ENCODE measurements at places on chromosomes 2 and 18.

GRCh38 chr2:138962686-138963085 is 182.5 kb upstream of the NXPH2 start:
- DNase-seq: no peak

DNA sequence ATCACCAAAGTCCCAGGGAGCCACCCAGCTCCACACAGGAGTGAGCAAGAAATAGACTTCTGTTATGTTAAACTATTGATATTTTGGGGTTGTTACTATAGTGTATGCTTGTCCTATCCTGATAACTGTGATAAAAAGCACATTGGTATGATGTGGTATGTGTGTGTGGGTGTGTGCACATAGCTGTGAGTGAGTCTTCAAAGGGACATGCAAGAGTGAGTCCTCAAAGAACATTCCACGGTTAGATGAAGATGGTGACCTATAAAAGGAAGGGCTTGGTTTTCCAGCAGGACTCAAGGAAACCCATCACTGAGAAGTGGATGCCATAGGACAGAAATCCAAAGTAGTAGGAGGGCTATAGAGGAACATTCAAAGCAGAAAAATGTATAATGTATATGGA is 342.9 kb downstream of the TSN start:
- no peak for DNase-seq

- DNase-seq: no peak
Measured at GRCh38 chr2:66318009-66318561, 116.8 kb upstream of the MEIS1 start.

DNA sequence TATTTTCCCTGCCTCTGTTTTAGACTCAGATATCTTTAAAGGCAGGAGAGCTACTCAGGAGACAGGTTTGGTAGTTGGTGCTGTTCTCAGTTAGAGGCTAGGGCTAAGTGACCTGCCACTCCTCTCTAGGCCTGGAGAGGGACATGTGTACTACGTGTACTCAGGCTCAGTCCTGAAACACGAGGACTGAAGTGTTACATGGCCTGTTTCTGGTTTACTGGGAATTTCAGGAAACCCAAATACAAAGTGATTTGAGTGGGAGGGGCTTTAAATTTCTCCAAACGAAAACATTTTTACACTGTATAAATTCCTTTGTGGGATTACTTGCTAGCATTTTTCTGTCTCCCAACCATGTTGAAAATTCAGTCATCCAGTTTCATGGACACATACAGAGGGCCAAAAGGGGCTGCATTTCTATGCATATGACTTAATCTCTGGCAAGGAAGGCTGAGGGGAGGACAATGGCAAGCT is 343.3 kb downstream of the CYP26B1 start:
- DNase-seq: no peak

- DNase-seq: no peak
Measured at GRCh38 chr2:71282493-71282892, 49.1 kb upstream of the ZNF638 start.

All from T-helper 17 cell (primary cell).